Activated CD4-positive, alpha-beta T cell treated with anti-CD3 and anti-CD28 coated beads, Interleukin-10, Interleukin-2, amounts not matched to agents 100 ng/mL and 50 ng/mL, durations not matched to agents 16 hours and 8 hours (primary cell): ENCODE measurements at places on chromosomes 4 and X.

DNA sequence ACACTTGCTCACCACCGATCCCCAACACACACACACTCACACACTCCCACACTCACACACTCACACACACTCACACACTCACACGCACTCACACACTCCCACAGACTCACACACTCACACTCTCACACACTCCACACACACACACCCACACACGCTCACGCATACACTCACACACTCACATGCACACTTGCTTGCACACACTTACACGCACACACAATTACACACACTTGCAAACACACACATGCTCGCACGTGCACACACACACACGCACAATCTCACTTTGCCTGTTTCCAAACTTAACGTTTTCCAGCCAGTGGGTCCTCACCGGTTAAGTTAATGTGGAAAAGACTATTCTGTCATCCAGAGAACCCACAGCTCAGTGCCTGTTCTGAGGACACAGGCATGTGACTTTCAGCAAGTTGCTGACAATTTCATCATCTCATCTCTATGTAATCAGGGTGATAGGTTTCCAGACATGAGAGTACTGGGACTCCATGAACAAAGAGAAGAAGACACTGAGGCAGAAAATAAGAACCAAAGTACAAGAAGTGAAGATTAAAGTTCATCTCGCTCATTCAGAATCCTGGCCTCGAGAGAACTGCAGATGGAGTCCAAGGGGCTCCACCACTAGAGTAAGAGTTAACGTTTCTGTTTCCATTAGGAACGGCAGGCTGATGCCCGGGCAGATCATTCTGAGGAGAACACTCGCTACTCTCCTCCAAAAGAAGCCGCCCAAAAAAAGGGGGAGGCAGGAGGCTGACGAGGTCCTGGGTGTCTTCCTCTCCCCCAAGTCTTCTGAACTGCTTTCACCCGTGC is 153.2 kb upstream of the FRG1 start:
- DNase-seq = no peak

GRCh38 chrX:18173494-18174180 is 47.0 kb downstream of the BEND2 start:
- DNase-seq = no peak

- no peak for DNase-seq
Observed at GRCh38 chr4:53536328-53536727, 55.0 kb downstream of the LNX1 start.

- DNase-seq = no peak
Observed at GRCh38 chr4:39626261-39626660, 12.4 kb downstream of the SMIM14 start.

DNA sequence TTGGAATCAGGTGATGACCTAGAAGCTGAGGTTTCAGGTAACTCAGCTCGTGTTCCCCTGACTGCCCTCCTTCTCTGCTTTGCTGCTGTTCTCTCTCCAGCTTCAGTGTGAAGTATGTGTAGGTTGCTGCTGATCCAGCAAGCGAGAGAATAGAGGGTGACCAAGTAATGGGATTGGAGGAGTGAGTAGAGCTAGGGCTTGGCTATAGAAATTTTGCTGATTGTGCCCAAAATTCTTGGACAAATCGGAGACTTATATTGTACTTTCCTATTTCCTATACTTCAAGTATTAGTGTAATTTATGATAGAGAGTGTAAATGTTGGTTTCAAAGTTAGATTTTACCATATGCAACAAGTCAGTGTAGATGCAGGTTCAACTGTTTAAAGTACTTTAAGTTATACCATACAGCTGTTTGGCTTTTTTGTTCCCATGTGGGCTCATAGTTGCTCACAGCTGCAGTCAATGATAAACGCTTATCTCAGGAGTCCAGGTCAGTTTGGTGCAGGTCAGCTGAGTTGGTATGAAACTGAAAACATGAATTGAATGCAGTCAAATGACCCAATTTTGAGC is 48.0 kb downstream of the RAPGEF2 start:
- DNase-seq = no peak

DNA sequence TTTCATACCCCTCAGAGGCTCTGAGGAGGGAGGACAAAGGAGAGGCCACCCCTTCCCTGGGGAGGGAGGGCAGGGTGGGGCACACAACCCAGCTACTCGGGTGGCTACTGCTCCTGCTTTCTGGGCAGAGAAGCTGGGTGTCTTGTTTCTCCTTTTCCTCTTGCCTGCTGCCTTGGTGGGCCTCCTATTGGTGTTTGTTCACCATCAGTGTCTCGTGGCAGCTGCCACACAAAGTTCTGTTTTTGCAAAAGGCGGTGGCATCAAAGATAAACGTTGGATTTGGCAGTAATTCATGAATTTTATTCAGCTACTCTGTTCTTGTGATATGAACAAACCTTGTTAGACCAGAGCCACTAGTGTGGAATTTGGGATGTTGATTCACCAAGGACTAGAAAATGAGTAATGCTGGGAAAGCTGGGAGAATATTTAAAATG is 153.0 kb upstream of the SCML1 start:
- no peak for DNase-seq

- peak; percentile 51 for DNase-seq
Observed at GRCh38 chrX:41737065-41737464, 13.1 kb downstream of the GPR82 start.

DNA sequence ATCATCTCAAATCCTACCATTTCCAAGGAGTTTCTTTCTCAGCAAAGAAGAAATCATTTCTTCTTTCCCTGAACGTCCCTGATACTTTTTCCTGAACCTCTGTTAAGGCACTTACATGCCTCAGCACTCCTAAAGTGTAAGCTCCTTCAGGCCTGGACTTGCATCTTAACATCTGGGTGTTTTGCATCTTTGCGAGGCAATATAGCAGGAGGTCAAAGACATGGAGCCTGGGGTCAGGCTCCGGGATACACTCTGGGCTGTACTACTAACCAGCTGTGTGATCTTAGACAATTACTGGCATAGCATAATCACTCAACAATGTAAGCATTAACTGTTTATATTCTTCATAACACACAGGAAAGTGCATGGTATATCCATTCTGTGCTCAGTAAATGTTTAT is 275.5 kb upstream of the BOD1L1 start:
- no peak for DNase-seq

- no peak for DNase-seq
Observed at GRCh38 chr4:42309361-42310260, 87.7 kb upstream of the SHISA3 start.

- no peak for DNase-seq
Observed at GRCh38 chr4:150367326-150367725, 214.6 kb upstream of the MAB21L2 start.

DNA sequence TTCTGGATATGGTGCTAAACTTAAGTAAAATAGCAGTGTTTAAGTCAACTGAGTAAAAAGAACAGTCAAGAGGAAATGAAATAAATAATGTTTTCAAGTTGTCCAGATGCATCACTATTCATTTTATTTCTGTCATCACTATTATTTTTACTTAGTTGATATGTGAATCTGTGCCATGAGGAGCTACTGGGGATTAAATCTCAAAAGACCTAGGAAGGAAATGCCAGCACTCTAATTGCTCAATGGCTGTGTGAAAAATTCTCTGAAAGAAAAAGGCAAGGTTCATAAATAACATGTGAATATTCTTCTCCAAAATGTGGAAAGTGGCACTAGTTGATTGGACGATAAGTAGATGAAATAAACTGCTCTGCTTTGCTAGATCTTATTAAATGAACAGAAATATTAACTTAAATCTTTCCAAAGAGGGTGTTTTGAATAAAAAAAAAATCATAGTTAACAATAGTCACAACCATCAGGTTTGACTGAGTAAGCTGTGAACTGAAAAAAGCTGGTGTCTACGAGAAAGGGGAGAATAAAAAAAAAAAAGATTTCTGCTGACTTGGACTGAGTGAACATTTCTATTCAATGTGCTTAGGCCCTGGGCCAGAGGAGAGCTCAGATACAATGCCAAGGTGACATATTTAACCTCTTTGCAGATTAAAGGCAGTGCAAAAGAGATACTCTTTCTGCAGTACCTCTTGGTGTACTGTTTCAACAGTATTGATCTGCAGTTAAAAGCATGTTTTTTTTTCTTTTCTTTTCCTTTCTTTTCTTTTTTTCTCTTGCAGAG is 1.6 kb downstream of the SPARCL1 start:
- DNase-seq = no peak

DNA sequence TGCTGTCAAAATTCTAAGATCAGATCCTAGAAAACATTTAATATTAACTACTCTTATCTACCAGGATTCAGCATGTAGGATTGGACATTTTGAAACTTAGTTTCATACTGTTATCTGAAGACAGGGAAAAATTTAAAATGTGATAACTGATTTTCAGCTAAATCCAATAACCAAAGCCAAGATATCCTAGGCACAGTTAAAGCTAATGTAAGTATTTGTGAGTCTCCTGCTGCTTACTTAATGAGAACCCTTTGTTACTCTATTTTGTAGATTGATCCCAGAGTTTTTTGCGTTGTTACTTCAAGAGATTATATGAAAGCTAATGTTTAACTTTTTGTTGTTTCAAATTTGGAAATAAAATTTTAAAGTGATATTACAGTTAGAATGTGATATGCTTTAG is 2.0 kb downstream of the CPE start:
- no peak for DNase-seq

DNA sequence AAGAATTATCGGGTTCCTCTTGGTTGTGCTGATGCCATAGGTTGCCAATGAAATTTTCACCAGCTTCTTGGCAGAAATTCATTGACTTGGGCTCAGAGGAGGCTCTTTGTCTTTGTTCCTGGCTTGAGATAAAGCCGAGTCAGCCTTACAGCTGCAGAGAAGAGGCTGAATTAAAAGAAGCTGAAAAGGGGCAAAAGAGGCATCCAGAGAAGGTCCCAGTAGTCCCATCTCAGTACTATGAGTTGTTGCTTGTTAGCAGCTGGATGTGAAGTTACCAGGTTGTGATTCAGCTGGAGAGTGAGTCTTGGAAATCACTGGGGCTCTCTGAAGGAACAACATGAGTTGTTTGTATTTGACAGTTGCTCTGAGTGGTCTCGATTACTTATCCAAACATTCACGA is 59.7 kb downstream of the SMAD1 start:
- DNase-seq = no peak

- DNase-seq = no peak
Observed at GRCh38 chr4:81647388-81647787, 175.7 kb upstream of the RASGEF1B start.

GRCh38 chrX:130770615-130771014 is 132.4 kb downstream of the ENOX2 start:
- peak; percentile 48 for DNase-seq

DNA sequence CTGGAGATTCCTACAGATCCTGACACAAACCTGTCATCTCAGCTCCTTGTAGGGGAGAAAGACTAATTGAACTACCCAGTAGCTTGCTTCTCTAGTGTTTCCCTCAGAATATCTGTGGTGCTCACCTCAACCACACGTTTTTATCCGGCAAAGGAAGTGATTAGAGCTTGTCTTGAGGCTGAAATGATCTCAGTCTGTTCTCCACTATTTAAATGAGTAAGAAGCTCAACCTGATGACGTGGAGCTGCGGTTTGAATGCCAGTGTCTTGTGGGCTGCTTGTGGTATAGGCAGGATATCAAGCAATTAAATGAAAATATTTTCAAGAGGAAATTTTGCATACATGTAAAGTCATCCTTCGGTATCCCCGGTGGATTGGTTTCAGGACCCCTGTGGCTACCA is 270.2 kb downstream of the TLL1 start:
- DNase-seq = peak; percentile 49

- no peak for DNase-seq
Observed at GRCh38 chr4:57214654-57215411, 104.6 kb upstream of the IGFBP7 start.

- DNase-seq = no peak
Observed at GRCh38 chr4:84677995-84678394, 95.1 kb downstream of the CDS1 start.

GRCh38 chr4:26163425-26164362 is 157.1 kb upstream of the RBPJ start:
- no peak for DNase-seq

DNA sequence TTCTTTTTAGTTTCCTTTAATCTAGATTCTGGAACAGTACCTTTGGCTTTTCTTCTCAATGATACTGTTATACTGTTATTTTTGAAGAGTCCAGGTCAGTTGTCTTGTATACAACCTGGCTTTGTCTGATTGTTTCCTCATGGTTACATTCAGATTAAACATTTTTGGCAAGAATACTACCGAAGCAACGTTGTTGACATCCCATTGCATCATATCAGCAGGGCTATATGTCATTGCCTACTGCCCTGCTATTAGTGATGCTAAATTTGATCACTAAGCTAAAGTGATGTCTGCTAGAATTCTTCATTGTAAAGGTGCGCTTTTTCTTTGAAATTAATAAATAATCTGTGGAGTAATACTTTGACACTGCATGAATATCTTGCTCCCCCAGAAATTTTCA is 5.8 kb upstream of the ATP1B4 start:
- DNase-seq = no peak

DNA sequence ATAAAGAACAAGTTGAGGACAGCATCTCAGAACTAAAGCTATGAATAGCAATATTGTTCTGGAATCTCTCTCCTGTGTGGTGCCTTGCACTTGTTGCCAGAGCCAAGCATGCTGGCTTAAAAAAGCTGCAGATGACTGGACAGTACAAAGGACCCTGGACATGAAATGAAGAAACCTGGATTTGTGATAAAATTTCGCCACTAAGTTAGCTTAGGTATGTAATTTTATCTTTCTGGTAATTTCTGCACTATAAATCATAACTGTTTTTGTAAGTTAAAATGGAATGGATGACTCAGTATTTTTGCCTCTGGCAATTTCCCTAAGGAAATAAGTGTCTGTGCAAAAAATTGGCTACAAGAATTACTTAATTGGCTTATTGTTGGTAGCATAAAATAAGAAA is 317.2 kb downstream of the CAMK2D start:
- no peak for DNase-seq

DNA sequence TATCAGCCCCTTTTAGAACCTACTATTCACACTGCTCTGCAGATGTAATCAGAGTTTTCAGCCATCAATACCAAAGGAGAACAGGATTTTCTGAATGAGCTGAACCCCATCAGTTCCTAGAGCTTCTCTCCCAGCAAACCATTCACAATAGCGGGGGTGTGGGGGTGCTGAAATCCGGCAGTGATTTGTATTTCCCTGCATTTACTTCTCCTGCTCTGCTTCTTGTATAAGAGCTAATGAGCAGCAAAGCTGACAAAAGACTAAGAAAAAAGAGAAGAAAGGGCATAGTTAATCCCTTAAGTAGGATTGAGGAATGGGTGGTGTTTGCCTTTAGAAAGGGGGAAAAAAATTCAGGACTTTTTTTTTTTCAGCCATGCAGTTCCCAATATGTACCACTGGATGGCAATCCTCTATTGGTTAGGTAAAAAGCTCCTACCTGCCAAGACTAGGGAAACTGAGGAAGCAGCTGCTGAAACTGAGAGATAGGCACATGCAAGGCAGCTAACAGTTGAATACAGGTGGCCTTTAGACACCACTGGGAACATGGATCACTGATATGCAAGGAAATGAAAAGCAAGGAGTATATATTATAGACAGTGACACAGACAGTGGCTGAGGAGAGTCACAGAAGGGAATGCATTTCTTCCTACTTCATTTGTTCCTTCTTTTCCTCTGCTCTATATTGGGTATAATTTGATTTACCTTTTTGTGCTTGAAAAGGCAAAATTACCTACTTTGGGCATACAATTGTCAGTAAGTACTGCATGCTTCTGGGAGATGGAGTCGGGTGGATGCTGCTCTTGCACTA is 217.9 kb downstream of the HS6ST2 start:
- DNase-seq = no peak

- no peak for DNase-seq
Observed at GRCh38 chr4:48112017-48112667, 21.9 kb downstream of the TXK start.
